Stimulated activated CD4-positive, alpha-beta T cell treated with anti-CD3 and anti-CD28 coated beads, Interleukin-15, amount 100 ng/mL, for 1 hour (primary cell): ENCODE measurements at places on chromosomes 7 and 10.

DNA sequence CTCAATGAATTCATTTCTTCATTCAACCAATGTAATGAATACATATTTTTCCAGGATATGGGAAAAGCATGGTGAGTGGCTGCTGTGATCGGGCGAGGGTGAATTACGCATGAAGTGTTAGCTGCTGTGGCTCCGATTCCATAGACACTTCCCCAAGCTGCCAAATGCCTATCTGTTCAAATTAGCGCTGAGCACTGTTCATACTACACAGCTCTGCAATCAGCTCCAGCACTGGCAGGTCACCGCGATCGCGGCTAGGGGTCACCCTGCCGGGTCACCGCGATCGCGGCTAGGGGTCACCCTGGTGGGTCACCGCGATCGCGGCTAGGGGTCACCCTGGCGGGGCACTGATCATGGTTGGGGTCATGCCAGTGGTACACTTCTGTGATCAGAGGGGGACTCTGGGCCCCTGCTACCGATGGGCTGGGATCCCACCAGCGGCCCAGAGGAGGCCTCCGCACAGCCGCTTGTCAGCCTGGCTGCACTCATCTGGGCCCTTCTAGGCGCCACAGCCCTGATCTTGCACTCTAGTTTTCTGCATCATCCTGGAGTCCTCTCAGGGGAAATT lies 49.3 kb downstream of the JAKMIP3 start:
- no peak for DNase-seq

GRCh38 chr7:15475808-15476530 lies 85.8 kb downstream of the AGMO start:
- DNase-seq, result no peak

DNA sequence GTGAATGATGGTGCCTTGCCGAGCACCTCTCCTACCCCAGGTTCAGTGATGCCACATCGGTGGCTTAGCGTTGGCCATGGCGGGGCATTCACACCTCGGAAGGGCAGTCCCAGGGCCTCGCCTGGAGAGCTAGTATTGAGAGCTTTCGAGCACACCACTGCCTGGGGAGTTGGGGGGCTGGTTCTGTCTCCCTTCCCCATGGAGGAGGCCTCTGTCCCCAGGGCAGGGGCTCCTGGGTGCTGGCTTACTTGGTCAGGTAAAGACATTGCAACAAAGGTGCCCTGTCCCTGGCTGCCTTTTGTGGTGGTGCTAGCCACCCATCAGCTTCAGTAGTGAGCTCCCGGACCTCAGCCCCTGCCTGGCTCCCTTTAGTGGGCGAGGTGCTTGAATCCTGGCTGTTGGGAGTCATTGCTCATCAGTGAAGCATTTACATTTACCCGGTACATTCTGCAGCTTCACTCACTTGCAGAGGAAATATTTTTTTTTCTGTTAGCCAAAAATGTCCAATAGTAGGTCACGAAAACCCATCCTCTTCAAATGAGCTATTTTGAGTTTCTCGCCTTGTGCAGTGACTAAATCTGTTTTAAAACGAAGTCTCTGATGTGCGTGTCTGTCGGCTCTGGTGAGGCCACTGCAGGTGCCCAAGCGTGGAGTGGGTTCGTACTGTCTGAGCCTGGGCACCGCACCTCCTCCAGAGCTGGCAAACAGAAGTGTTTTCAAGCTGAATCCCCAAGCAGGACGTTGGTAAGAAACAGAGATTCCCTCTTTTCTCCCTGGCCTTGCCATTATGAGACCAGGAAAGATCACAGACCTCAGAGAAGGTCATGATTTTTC lies 95.5 kb downstream of the INPP5A start:
- no peak for DNase-seq

- no peak for DNase-seq
Observed at GRCh38 chr10:82827901-82828300, 952.9 kb downstream of the NRG3 start.

- DNase-seq, result no peak
Observed at GRCh38 chr7:5139998-5140397, 50.0 kb upstream of the WIPI2 start.

GRCh38 chr10:114404171-114405010 lies at the start of gene AFAP1L2:
TSS of gene AFAP1L2 (minus strand) at chr10:114404502. CDS start at chr10:114404455, 47 bp downstream.
- DNase-seq, result no peak

DNA sequence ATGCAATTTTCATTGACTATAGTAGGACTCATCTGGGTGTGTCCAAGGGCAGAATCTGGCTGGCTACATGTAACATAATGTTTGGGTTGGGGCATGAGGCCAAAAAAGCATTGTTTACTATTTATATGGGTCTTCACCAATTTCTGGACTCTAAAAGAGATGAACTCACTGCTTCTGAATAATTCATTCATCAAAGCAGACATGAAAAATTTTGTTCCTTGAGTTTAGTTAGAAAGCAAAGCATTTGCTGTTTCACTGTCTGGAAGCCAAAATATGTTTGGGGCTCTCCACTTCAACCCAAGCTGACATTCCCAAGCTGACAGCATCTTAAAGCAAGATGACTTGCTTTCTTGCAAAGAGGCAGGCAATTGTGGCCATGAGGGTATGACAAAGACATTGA lies 670.6 kb downstream of the SUGCT start:
- no peak for DNase-seq

GRCh38 chr7:105638334-105638733 lies 57.0 kb upstream of the EFCAB10 start:
- DNase-seq, result no peak

GRCh38 chr10:58967551-58968388 lies 208.7 kb upstream of the PHYHIPL start:
- no peak for DNase-seq

DNA sequence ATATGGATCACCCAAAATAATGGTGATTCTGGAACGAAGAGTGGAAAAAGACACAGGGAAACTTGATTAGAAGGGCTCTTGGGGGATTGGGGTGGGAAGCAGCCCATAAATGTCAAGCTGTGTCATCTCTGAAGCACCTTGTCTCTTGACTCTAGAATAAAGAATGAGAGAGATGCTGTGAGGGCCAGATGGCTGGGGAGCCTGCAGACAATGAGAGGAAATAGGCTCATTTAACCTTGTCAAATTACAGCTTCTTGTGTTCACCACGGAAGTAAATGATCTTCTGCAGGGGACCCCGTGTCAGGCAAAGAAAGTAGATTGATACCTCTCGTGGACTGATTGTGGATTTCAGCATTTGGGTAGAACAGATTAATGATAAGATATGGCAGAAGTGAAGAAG lies 159.3 kb downstream of the ST7 start:
- DNase-seq, result no peak

DNA sequence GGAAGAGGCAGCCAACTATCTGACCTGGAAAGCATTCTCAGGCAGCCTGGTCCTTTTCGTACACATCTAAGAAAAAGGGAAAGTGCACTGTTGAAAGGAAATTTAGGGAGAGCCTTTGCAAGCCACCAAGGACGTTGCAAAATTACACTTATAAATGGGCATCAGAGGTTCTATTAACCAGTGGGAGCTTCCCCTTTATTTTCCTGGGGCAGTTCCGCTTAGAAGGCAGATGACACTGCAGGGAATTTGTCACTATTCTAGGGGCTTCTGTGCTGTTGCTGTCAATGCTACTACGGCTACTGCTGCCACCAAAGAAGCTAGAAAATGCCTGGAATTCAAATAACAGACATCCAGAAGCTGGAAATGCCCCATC lies 79.6 kb upstream of the AUTS2 start:
- DNase-seq, result no peak

GRCh38 chr10:62037890-62038608 lies 136.6 kb downstream of the ARID5B start:
- no peak for DNase-seq

GRCh38 chr10:72727130-72727529 lies 35.2 kb downstream of the MCU start:
- DNase-seq, result no peak

GRCh38 chr10:129448086-129448485 lies 19.0 kb upstream of the MGMT start:
- DNase-seq, result no peak

- no peak for DNase-seq
Observed at GRCh38 chr7:2242541-2243429, 759 bp downstream of the NUDT1 start.
